ENCODE measurements at places on chromosomes 13 and 19. TPM values are rescaled to one million over a fixed set of nuclear protein-coding genes. Genes with fewer than 3 reads are reported as not detected.

DNA sequence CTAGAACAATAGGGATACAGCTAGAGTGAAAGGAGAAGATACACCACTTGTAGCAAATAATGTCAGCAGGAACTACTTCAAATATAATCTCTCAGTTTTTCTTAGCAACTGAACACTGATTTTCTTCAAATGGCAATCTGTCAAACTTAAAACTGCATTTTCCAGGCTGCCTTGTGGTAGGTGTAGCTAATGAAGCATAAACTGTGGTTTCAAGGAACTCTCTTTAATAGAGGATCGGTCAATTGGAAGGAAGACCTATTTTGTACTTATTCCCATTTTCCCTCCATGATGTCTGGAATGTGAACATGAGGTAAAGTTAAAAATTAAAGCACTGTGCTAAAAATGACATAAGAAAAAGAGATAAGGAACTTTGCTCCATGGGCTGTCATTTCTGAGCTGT lies 1261.9 kb downstream of the PCDH17 start:
- no peak for DNase-seq

GRCh38 chr13:95741584-95742563 lies 64.9 kb downstream of the DNAJC3 start:
- DNase-seq = no peak

DNA sequence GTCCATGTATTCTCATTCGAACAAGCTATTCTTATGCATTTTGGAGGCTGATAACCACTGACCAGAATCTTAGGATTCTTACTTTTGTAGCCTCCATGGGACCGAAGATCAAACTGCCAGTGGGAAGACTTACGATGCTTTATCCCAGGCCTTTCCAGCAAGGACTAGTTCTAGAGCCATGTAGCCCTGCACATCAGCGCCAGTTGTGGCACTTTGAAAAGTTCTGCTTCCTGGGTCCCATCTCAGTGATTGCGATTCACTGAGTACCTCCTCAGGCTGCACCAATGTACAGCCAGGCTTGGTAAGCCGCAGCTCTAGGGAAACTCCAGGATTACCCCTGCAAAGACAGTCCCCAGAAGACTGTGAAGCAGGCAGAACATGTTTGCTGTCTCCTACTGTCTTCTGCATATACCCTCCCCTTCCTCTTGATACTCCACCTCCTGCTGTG lies 18.9 kb upstream of the ENOX1 start:
- DNase-seq = no peak

GRCh38 chr19:16559780-16560276 lies 12.4 kb downstream of the SLC35E1 start:
- DNase-seq = no peak

- DNase-seq = no peak
These were observed 42.0 kb downstream of the DCLK1 start for GRCh38 chr13:36089130-36089647.

DNA sequence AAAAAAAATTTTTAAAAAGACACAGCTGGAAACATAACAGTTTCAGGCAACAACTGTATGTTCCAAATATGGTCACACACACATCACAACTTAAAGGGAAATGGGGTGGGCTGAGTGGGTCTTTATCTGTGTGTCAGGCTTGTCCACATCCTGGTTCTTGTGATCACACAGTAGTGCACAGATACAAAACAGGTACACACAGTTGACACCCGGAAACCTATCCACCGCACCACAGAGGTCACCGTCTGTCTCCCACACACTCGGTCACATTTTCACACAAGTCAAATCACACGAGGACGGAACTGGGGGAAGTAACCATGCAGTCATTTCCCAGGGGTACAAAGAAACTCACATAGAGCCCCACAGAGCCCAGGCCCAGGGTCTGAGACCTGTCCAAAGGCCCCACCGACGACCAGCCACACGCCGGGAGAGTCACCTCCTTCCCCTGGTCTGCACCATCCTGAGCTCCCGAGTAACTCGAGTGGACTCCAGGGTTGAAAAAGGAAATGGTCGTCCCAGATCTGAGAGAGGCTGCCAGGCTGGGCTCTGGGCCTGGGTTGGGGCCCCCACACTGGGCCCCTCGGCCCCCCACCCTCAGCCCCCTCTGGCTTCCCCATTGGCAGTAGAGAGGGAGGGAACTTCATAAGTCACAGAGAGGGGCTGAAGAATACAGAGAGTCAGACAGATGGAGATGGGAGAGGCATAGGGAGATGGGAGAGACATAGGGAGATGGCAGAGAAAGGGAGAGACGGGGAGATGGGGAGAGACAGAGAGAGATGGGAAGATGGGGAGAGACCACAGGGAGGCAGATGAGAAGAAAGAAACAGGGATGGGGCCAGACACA lies 1.3 kb upstream of the PPAN start:
- DNase-seq = no peak

DNA sequence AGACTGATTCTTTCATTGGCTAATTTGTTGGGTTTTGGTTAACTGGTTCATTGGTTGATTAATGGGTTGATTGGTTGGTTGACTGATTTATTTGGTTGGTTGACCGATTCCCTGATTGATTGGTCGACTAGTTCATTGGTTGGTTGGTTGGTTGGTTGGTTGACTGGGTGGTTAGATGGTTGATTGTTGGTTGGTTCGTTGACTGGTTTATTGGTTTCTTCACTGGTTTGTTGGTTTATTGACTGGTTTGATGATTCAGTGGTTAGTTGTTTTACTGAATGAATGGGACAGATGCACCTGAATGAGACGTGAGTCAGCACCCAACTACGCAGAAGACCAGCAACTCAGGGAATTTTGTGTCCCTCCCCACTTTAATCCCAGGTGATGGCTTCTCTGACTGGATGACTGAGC lies 2.7 kb upstream of the NUP62 start:
- no peak for DNase-seq

DNA sequence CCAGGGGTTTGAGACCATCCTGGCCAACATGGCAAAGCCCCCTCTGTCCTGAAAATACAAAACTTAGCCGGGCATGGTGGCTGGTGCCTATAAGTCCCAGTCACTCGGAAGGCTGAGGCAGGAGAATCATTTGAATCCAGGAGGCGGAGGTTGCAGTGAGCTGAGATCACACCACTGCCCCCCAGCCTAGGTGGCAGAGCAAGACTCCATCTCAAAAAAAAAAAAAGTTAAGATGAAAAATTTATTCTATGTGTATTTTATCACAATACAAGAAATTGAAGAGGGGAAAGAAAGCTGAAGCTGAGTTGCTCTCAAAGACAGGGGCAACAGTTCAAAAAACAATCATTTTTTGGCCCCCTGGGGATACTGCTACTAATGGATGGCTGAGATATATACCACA lies 31.1 kb downstream of the INSR start:
- DNase-seq = no peak

DNA sequence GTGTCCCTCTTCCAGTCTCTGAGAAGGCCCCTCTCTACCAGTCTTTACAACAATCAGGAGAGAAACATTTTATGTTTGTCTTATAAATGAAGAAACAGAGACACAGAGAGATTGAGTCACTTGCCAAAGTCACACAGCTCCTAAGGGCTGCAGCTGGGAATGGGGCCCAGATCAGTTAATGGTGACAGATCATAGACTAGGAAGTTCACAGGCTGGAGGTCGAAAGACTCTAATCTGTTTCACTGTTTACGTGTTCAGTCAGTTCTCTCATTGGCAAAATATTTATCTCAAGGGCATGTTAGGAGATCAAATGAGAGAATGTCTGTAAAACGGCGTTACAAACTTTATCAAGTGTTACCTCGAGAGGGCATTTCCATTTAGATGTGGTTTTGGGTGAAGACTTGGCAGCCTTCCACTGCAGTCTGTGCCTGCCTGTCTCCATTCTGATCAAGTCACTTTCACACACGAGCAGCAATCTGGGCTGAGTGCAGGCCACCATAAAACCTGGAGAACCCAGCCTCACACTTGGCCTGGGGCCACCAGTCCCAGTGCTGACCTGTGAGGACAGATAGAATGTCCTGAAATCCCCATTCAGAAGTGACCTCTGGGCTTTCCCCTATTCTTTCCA lies 65.1 kb downstream of the SIAH3 start:
- no peak for DNase-seq

GRCh38 chr13:40271931-40272775 lies 394.3 kb downstream of the FOXO1 start:
- DNase-seq = no peak

DNA sequence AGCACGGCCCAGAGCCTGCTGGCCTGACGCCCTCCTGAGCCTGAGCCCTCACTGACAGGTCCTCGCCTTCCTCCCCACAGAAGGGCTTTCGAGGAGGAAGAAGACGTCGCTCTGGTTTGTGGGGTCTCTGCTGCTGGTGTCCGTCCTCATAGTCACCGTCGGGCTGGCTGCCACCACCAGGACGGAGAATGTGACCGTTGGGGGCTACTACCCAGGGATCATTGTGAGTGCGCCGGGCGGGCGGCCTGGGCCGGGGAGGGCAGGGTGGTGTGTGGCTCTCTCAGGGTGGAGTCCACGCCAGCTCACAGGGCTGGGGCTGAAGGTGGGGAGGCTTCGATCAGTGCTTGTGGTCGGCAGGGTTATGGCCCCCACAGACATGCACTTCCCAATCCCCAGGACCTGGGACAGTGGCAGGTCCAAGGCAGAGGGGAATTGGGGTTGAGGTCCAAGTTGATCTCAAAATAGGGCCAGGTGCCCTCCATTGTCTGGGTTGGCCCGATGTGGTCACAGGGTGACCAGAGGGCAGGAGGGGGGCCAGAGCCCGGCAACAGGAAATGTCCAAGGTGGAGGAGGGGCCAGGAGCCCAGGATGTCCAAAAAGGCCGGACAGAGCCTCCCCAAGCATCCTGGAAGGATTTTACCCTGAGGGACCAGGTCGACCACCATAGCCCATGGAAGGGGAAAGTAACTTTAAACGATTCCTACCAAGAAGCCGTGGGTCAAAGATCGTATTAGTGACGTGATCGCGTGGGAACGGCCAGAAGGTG lies 7.2 kb downstream of the TMEM255B start:
- no peak for DNase-seq

- DNase-seq = no peak
These were observed 13.9 kb downstream of the RAB3D start for GRCh38 chr19:11325544-11325943.

GRCh38 chr19:11576227-11576626 lies 1.2 kb downstream of the ACP5 start:
- DNase-seq = no peak

- no peak for DNase-seq
These were observed 62.2 kb upstream of the TM9SF2 start for GRCh38 chr13:99439048-99439447.

GRCh38 chr19:5914946-5915781 lies 1.1 kb downstream of the CAPS start:
- DNase-seq = no peak

DNA sequence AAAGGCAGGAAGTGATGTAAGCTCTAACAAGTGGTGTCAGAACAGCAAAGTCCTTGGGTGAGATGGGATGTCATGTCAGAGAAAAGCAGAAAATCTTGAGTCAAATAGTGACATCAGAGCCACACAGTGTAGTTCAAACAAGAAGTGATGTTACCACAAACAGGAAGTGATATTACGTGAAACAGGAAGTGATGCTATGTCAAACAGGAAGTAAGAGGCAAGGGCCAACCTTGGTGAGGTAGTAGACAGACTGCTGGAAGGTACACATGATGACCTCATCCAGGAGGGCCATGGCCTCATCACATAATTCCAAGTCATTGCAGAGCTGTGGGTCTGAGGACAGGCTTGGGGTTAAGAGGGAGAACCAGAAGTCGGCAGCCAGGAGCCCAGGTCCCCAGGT lies 7.0 kb upstream of the MAMSTR start:
- DNase-seq = no peak

DNA sequence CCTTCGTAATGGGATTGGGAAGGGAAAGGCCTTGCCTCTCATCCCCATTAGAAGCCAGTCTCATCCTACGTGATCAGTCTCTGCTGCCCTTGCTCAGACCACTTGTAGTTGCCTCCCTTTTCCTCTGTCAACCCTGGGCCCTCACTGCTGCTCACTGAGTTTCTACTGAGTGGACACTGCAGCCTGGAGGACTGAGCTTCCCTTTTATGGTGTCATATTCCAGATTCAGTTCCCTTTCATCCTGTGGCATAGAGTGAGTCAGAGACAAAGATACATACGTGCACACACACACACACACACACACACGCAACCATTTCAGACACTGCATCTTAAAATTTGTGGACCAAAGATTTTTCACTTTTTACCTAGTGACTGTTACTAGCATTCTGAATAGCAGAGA lies 56.6 kb downstream of the COG3 start:
- DNase-seq = no peak

The CDC37 gene
- total RNA-seq = 149 TPM

The ATP8A2 gene
- total RNA-seq = 0.65 TPM

The ZNF791 gene
- total RNA-seq = 21.6 TPM

The CGB5 gene
- not detected for total RNA-seq
